Activated gamma-delta T cell treated with Interleukin-2 at 50 U/mL for 16 hours (primary cell): ENCODE measurements at places on chromosomes 4 and X.
A peak's percentile ranks its signal among the peaks of the same experiment; 100 is the strongest.

DNA sequence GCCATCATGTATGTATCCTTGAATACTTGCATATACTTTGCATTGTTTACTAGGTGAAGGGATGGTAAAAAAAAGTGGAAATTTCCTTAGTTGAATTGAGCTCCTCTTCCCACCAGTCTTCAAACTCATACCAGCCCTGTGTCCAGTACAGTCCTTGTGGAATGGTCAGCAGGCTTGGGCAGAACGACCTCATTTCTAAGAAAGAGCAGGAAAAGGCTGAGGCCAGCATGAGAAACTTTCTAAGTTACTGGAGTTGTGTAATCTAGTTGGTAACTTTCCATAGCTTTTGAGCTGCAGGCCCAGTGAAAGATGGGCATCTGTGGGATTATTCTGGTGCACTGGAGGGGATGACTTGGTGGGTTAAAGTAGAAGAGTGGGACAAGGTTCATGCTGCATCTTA, 87.6 kb downstream of the DCUN1D4 start:
- DNase-seq = no peak

DNA sequence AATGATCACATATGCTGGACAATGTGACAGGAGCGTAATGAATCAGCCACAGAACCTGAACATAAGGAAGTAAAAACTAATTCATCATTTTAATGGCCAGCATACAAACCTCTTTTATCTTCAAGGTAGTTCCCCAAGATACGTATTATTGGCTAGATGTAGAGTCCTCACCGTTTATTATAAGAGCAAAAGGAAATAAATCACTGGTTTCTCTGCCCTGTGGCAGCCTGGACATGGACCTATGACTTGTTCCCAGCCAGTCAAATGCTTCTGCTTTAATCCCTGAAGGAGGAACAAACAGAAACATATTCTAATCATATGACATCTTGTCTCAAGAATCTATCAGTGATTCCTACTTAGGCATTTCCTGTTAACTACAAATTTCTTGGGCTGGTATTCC, 86.8 kb upstream of the FAM241A start:
- no peak for DNase-seq

GRCh38 chr4:23368081-23368697, 521.7 kb downstream of the PPARGC1A start:
- no peak for DNase-seq

DNA sequence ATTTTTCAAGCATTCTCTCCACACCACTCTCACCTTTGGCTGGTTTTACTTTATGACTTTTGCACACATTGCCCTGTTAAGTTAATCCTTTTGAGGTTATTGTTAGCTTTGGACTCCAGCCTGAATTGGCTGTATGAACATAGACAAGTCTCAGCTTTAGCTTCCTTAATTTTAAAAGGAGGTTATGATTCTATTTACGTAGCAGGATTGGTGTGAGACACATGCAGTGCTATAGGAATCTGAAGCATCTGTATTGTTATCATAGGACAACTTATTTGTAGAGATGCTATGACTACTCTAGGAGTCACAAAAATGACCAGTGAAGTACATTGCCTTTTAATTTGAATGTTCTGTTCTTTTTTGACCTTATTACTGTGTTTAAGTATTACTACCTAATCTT, 15.7 kb downstream of the PGAM4 start:
- no peak for DNase-seq

DNA sequence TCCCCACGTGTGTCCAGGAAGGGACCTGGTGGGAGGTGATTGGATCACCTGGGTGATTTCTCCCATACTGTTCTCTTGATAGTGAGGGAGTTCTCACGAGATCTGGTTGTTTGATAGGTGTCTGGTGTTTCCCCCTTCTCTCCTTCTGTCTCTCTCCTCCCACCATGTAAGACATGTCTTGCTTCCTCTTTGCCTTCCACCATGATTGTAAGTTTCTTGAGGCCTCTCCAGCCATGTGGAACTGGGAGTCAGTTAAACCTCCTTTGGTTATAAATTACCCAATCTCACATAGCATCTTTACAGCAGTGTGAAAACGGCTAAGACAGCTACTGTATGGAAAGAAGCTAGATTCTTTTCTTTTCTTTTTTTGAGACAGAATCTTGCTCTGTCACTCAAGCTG, 21.6 kb upstream of the FGG start:
- DNase-seq = no peak

GRCh38 chr4:115851918-115852766, 738.7 kb upstream of the NDST4 start:
- no peak for DNase-seq

GRCh38 chrX:21503593-21503992, 129.4 kb downstream of the CNKSR2 start:
- no peak for DNase-seq

DNA sequence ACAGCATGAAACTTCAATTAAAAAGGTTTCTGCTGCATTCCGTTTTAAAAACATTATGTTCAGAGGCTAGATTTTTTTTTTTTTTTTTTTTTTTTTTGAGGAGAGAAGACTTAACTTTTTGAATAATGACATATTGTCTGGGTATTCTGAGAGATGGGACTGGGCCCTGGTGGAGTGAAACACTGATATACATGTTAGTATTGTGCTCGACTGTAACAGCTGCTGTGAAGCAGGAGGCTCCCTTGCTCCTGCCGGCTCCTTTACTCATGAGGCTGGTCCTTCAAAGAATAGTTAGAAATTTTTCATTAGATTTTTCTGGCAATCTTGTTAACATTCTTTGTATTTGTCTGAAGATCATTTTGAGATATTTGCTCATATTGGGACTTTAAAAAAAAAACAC, 73.3 kb downstream of the TMEM131L start:
- DNase-seq = no peak

DNA sequence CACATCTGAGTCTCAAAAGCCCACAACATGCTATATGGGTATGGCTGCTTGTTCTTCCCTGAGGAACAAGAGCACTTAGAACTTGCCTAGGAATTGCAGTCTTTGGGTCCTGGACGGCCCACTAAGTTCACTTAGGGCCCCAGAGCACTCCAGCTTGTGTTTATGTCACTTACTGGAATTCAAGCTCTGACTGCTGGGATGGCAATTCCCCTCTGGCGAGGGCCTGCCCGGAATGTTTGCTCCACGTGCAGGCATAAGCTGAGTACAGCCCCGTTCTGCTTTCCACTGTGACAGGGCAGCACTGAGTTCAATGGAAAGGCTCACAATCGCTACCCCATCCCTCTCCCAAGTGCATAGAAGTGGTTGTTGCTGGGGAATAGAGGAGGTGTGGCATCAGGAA, 25.9 kb upstream of the RASSF6 start:
- no peak for DNase-seq

- no peak for DNase-seq
Measured at GRCh38 chr4:7677799-7678301, 243.1 kb upstream of the PSAPL1 start.

DNA sequence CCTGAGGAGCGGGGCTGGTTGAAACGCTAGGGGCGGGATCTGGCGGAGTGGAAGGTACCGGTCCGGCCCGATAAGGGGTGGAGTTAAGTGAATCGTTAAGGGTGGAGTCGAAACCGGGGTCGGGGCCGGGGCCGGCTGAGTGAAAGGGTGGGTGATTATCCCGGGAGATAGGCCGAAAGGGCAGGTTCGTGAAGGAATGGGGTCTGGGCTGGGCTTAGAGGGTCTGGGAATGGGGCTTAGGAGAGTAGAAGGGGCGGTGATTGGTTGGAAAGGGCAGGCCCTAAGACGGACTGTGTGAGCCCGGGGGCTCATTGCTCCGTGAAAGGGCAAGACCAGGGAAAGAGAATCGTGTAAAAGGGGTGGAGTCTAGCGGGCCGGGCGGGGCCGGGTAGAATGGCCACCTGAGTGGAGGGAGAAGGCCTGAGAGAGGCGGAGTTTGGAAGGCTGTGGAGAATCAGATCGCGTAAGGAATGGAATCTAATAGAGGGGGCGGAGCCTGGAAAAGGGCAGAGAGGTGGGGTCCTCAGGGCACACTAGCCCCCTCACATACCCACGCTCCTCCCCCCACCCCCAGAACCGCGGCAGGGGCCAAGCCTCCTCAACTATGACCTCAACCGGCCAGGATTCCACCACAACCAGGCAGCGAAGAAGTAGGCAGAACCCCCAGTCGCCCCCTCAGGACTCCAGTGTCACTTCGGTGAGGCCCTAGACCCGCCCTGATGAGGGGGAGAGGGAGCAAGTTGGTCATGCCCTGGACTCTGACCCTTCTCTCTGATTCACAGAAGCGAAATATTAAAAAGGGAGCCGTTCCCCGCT, 430 bp downstream of the HDAC6 start:
- peak; percentile 46 for DNase-seq

DNA sequence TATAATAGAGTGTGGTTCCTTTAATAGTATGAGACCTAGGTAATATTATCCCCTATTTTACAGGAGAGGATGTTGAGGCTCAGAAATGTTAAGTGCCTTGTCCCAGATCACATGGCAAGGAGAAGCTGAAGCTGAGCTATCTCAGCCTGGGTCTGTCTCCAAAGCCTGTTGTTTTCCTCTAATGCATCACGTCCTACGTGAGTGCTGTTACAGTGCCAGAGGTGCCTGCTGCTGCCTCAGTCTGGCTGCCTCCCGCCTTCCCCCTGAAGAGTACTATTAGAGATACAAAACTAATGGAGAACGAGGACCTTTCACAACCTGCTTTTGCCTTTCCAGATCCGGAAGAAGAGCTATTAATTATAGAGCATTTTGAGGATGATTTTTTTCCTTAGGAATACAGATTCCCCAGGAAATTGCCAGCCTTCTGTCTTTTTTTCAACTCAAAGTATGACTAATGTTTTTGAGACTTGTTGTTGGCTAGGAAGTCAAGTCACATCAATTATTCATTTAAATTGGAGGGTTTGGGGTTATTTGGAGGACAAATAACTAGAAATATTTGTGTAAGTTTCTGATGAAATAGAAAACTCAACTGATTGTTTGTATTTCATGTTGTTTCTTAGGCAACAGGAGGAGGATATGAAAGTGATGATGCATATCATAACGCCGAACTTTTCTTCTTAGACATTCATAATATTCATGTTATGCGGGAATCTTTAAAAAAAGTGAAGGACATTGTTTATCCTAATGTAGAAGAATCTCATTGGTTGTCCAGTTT, 43.9 kb upstream of the MTMR1 start:
- DNase-seq = no peak

DNA sequence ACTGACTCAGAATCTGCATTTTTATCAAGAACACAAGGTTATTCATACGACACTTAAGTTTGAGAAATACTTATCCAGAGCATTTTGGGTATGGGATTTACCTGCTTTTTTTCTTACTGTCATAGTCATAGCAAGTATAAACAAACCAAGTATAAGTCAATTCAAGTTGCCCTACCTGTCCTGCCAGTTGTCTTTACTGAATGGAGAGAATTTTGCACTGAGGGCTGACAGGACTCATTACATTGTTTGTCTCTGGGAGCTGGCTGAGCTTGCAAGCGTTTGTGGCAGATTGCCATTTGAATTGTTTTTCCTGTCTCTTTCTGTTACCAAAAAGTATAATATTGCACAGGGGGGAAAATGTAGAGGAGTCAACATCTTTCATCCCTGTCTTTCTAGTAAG, 278.9 kb upstream of the MAGEC2 start:
- DNase-seq = no peak

GRCh38 chrX:120468479-120468824, 644 bp downstream of the LAMP2 start:
- no peak for DNase-seq

DNA sequence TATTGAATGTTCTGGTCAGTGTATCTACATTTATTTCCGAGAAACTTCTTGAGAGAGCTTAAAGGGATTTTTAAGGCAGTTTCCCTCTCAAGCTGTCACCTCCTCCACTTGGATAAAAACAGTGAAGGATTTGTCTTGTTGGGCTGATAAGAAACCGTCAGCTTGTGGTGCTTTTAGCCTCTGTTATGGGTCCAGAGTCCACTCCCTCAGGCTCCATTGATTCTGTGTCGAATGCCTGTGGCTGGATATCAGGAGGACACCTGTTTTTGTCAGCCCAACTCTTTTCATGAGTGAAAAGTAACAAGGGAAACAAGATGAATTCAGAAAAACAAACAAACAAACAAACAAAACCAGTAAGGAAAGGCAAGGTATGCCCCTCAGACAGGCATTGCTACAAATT, 12.4 kb downstream of the CLCN4 start:
- no peak for DNase-seq

DNA sequence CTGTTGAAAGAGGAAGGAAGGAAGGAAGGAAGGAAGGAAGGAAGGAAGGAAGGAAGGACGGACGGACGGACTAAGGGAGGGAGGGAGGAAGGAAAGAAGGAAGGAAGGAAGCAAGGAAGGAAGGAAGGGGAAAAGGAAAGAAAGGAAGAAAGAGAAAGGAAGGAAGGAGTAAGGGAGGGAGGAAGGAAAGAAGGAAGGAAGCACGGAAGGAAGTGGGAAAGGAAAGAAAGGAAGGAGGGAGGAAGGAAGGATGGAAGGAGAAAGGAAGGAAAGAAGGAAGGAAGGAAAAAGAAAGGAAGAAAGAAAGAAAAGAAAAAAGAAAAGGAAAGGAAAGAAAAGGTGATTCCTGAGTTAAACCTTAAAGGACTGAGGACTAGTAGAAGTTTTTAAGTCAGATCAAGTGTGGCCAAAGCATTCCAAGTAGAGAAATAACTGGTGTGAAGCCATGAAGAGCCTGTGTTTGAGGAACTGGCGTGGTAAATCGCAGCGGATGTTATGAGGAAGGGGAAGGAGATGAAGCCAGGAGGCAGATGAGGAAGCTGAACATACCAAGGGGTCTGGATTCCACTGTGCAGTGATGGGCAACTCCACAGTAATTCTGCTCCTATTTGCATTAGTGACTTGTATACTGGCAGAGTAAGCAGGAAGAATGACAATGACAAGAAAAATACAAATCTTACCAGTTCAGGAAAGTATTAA, 163.5 kb downstream of the MGST2 start:
- no peak for DNase-seq

- DNase-seq = no peak
Measured at GRCh38 chr4:17787315-17787714, 5.9 kb upstream of the FAM184B start.

DNA sequence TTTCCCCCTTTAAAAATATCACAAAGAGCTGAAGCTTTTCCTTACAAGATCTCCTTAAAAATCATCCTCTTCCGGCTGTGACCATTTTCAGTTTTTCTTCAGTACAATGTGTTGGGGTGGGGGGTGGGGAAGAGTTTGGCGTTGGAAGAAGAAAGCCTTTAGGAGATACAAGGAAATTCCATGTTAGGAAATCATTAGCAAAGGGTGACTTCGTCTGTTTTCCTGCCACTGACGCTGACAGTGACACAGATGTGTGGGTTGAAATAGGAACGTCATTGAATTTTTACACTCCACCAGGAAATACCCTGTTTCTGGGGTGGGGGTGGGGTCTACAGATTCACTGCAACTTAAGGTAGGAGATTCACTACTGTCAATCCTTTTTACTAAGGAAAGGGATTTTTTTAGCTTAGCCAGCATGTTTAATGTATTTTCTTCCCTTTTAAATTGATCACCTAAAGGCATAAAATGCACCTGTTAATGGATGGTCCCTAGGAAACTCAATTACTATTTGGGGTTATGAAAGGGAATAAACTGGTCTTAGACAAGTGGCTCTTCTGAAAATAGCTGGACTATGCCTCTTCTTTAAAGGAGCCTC, 3.9 kb downstream of the MAMLD1 start:
- no peak for DNase-seq
